ENCODE measurements at places on chromosomes 1 and 21.

DNA sequence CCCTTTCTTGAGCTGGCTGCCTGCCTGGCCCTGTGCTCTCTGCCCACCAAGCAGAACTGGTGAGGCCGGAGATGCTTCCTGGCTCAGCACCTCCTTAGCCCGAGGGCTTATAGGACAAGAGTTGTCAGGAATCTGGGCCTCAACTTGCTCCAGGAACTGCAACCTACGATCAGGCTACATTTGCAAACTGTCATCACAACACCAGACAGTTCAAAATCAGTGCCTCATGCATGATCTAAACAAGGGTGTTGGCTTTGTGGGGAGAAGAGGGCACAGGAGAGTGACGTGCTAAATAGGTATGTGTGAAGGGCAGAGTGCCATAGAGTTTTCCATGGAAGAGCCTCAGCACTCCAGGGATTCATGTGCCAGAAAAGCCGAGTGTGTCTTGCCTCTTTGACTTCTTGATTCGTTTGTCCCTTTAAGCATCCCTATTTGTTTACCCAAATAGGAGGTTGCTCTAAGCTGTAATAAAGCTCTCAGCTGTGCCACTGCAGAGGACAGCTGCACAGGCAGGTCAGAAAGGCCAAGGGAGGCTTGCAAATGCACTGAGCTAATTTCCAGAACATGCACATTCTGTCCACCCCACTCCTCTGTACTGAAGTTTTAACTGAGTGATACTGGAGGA lies 30.2 kb upstream of the NEK2 start:
- DNase-seq = no peak

- DNase-seq = no peak
Observed at GRCh38 chr1:118275472-118276115, 90.6 kb upstream of the SPAG17 start.

GRCh38 chr1:29122682-29123052 lies 1.0 kb downstream of the TMEM200B start:
- DNase-seq = peak; percentile 70

DNA sequence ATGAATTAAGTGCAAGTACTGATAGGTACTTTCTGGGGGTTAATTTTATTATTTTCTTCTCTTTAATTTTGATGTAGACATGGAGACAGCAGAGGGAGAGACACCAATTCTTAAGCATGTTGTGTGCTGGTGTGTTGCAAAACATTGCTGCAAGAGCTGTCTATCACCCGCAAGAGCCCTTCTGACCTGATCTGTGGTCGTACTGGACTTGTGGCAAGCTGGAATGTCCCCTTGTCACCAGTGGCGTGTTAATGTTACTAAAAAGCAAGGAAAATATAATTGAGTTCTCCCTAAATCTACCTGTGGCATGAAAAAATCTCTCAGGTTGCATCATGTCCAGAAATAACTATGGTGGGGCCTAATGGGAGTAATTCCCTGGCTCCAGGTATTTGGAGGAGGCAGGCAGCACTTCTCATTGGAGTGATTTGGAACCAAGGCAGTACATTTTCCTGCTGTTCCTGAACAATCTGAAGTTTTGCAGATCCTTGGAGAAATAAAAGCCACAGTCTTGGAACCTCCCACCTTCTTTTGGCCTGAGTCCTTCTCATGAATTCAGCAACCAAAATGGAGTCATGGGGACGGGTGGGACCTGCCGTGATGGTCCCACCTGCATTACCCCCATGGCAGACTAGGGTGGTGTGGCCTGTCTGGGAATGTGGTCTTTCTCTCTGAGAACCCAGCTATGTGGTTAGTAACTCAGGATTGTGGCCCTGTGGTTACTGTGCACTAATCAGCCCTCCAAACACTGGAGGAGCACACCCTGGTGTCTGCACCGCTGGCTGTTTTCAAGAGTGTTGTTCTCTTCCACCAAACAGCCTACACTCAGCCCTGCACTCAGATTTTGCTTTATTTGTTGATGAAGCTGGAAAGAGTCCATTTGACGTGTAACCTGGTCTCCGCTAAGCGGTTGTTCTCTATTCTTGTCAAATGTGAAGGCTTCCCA lies 57.4 kb downstream of the GALNT2 start:
- DNase-seq = no peak

DNA sequence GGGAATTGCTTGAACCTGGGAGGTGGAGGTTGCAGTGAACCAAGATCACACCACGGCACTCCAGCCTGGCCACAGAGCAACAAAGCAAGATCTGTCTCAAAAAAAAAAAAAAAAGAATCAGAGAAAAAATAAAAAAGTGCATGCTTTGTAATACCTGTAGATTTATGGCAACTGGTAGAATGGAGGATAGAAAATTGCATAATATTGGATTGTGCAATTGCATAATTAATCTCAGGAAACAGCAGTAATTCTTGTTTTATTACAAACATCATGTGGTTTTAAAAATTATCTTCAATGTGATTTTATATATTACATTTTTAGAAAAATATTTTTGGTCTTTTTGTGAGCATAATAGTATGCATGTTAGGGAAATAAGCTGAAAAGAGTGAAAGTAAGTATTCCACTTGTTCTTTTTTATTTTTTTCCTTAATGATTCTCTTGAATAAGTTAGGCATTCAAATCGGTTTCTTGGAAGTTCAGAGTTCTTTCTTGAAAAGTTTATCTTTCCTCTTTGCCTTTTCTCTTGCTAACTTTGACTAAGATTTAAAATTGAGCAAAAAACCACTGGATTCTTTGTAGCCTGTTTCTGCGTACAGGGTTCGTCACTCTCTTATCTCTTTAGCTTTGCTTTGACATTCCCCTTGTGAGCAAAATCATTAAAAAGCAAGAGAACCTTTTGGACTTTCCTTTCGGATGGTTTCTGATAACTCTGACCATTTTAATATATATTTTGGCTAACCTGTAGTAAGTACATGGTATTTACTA lies 127.5 kb upstream of the ADAMTS5 start:
- no peak for DNase-seq

DNA sequence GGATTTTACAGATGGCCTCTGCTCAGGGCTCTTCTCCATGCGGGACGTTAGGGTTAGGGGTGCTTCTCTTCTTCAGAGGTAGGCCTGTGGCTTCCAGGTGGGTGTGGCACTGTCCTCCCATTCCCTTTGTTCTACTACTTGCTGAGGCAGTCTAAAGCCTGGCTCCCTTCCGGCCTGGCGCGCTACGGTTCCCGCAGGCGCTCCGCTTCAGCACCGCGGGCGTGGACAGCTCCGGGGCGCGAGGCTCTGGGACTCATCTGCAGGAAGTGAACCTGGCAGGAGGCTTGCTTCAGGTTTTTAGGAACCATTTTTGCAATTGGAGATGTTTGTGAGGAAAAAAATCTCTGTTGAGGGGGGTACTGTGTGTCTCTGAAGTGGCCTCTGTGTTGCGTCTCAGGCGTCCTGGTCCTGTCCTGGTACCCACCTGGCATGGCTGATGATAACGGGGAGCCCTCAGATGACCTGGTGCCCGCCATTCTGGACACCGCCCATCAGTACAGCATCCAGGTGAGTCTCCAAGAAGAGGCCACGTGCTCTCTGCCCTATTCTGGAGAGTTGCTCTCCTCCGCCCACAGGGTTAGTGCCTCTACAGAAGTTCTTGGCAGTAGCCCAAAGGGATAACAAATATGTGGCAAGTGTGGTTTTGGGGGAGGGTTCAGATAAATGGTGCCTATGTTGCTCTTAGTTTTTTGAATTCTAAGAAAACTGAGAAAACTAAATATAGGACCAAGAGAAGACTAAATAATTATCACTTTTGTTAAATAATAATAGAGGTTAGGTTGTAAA lies 1.9 kb downstream of the MANEAL start:
- DNase-seq = peak; percentile 88

- peak; percentile 20 for DNase-seq
Observed at GRCh38 chr1:45929257-45929687, 125.9 kb downstream of the MAST2 start.

DNA sequence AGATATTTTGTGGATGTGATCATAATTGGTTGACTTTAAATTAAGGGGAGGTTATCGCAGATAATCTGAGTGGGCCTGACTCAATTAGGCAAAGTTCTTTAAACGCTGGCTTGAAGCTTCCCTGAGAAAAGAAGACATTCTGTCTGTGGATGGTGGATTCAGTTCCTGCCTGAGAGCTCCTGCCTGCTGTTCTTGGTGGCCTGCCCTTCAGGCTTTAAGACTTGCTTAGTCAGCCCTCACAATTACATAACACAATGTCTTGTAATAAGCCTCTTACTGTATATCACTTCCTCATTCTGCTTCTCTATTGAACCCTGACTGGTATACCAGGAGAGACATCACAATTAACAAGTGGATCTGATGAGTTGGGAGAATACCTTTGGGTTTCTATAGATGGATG lies 50.2 kb downstream of the KCNJ6 start:
- DNase-seq = no peak

DNA sequence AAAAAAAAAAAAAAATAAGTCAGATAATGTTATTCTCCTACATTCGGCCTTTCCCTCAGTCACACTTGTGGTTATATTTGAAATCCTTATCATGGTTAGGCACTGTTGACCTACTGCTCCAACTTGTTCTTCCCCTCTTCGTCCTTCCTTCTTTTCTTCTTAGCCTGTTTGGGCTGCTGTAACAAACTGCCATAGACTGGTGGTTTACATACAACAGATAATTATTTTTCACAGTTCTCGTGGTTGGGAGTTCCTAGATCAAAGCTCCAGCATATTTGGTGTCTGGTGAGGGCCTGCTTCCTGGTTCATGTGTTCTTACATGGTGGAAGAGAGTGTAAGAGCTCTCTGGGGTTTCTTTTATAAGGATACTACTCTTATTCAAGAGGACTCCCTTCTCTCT lies 73.4 kb downstream of the RABGAP1L start:
- DNase-seq = no peak

DNA sequence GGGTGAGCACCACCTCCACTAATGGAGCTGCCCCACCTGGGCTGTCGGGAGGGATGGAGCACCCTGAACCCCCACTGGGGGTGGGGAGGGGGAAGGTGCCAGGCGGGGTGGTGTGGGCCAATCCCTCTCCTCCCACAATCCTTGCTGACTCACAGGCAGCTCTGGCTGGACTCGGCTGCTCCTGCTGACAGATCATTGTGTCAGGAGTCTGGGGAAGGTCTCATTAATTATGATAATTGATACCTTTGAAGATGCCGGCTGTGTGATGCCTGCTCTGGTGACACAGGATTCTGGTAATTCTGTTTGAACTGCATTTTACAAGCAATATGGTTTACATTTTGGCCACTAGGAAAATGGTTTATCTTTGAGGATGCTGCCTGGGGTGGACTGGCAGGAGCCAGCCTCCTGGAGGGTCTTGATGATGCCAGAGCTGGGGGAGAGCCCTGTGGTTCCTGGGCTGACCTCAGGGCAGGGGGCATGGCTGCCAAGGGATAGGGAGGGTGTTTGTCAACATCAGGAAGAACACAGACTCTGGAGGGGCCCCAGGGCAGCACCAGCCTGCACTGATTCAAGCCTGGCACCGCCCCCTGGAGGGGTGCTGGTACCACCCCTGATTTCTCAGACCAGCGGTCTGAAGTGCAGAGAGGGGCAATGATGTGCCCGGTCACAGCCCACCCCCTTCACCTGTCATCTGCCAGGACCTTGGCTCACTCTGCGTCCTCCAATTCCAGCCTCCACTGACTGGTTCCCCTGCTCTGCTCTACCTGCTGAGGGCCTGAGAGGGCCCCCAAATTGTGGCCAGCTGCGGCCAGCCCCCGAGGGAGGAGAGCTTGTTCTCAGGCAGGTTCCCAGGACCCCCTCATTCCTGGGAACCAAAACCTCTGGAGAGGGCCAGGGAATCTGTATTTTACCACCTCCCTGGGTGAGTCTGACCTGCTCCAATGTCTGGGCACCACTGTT lies 338.8 kb downstream of the MATN1 start:
- DNase-seq = no peak

DNA sequence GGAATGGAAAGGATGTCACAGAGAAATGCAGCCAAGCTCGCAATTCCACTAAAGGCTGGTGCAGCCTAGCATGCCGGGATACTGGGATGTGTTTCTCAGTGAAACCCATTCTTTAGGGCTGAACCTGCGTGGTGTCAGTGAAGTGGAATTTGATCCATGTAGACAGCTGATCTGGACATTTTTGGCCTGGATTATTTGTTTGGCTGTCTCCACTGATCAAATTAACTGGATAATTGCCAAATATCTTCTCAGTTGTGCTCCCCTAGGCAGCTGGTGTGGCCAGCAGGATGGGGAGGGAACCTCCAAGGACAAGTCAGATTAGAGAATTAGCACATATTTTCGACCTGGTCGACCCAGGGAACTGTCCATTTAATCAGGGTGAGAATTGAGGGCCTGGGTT lies 318.4 kb downstream of the RPS6KC1 start:
- no peak for DNase-seq

DNA sequence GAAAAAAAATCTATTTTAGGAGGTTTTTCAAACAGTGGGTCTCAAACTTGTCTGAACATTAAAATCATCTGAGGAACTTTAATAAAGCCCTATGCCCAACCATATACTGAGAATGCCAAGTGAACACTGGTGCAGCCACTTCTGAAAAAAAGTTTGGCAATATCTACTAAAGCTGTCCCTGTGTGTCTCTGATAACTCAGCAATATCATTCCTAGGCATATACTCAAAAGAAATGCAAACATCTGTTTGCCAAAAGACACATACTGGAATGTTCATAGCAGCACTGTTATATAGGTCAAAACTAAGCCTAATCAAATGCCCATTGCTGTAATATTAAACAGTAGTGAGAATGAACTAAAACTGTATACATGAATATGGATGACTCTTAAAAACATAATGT lies 74.2 kb upstream of the RGS4 start:
- no peak for DNase-seq

DNA sequence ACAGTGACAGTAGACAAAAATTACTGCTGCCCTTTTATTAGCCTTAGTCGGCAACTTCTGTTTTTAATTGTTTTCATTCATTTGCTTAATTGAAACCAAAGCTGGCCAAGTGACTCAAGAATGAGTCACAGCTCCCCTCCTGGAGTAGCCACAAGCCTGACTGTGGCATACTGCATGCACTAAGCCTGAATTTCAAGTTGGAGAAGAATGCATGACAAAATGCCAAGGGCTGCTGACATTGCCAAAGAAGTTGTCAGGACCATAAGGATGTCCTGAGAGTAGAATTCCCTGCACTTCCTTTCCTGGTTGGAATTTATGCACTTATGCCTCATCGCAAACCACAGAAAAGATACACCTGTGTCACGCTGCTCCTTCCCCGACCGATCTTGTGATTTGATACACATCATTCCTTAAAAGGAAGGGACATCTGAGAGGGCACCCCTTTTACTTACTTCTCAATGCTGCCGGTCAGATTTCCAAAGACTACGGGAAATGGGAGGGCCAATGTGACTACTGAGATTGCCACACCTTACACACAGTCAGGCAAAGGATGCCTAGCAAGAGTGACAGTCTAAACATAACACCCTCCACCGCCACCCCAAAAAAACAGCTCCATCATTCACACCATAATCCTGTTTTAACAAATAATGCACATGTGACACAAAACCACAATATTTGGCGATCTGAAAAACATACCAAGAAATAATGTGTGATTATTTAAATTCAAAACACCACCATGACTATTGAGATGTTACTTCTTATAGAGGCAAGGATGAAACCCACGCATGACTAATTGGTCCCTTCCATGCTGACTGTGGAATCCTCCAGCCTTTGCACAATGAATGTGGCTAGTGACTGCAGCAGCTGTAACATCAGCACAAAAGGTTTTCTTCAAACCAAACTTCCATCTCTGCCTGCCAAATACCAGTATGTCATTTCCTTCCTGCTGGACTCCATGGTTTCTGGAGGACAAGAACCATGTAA lies 28.2 kb downstream of the VAV3 start:
- DNase-seq = peak; percentile 25

GRCh38 chr21:46607636-46608035 lies 2.8 kb upstream of the S100B start:
- no peak for DNase-seq

- no peak for DNase-seq
Observed at GRCh38 chr1:3640121-3640837, 9.6 kb downstream of the WRAP73 start.

Data from neural progenitor cell (in vitro differentiated cells).